Osteocyte (in vitro differentiated cells): ENCODE measurements at places on chromosomes 2 and 18. TPM values are rescaled to one million over a fixed set of nuclear protein-coding genes. Genes with fewer than 3 reads are reported as not detected.

LYPD6 gene
- total RNA-seq: 1.8 and 2.1 TPM in 2 replicates

FBXO48 gene
- total RNA-seq: 0.81 and 1.0 TPM in 2 replicates

DNER gene
- total RNA-seq: 0.13 and 0.19 TPM in 2 replicates

ARMC9 gene
- total RNA-seq: 178 and 204 TPM in 2 replicates

IGFBP5 gene
- total RNA-seq: 1,145 and 1,383 TPM in 2 replicates

CRYGC gene
- not detected in 2 replicates for total RNA-seq

HNMT gene
- total RNA-seq: 3.2 and 4.6 TPM in 2 replicates

TMEM198 gene
- total RNA-seq: 5.3 and 6.7 TPM in 2 replicates

ANKRD53 gene
- total RNA-seq: 1.9 and 2.7 TPM in 2 replicates

SLC11A1 gene
- 0.16 and 0.21 TPM in 2 replicates for total RNA-seq

KIF3C gene
- 29.7 TPM in 2 replicates for total RNA-seq

MSTN gene
- total RNA-seq: 0.89 and 1.1 TPM in 2 replicates

WDSUB1 gene
- total RNA-seq: 14.7 and 15.4 TPM in 2 replicates

HOXD12 gene
- not detected in 2 replicates for total RNA-seq

LRP2 gene
- 0.24 TPM in 2 replicates for total RNA-seq

RAB6C gene
- not detected in 2 replicates for total RNA-seq

RNF152 gene
- total RNA-seq: 70.0 and 76.4 TPM in 2 replicates

CCL20 gene
- total RNA-seq: not detected in 2 replicates

NAT8 gene
- not detected in 2 replicates for total RNA-seq
